CD4-positive, alpha-beta T cell treated with Interleukin-2 at 100 ng/mL for 4 hours (primary cell): ENCODE measurements at places on chromosomes 11 and 22.

DNA sequence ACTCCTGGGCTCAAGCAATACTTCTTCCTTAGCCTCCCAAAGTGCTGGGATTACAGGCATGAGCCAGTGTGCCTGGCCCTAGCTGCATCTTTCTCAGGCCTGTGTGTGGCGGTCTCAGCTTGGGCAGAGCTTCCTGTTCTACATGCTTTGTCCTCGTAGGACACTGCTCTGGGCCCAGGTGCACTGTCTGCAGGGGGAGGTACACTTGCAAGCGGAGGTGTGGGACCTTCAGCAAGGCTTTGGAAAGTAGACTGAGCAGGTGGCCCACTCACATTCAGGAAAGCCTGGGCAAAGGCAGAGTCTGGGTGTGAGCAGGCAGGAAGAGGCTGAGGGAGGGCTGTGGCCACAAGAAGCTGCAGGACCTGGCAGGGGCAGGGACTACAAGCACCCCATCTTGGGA is 33.6 kb upstream of the SUSD2 start:
- DNase-seq = no peak

- no peak for DNase-seq
These were observed 145.2 kb downstream of the DBX1 start for GRCh38 chr11:20015101-20015500.

- DNase-seq = no peak
These were observed 915 bp downstream of the FEZ1 start for GRCh38 chr11:125494974-125495725.

DNA sequence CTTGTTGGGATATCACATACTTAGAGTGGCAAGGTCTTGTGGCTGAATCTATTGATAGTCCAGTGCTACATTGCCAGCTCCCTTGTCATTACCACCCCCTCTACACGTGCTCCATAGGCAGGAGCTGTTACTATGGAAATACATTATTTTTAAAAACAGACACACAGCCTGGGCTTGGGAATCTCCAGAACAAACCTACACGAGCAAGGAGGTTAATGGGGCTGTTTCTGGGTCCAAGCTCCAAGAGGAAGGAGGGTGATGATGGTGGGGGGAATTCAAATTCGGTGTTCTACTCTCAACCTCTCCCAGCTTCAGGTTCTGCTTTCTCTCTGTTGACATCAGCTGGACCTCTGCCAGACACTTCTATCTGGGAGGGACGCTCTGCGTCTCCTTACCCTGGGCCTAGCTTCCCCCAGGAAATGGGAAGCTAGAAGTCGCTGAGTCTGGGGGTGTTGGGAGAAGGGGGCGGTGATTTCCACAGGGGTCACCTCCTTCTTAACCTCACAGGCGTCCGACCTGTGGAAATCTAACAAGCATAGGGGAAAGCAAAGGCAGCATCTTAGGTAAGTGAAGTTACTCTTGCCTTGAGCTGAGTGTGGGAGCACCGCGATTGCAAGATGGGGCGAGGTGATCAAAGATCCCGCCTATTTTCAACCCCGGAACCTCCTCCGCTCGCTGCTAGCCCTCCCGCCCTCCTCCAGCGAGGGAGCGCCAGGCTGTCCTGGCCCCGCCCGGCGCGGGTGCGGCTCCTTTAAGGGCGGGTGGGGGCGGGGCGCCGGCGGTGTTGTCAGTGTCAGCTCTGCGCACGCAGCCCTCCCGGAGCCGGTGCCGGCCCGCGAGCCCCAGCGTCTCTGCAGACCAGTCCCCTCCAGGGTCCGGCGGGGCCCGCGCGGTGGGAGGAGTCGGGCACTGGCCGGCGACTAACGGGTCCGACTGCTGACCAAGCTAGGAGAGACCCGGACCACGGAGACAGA is at the start of gene C2CD2L:
C2CD2L (plus strand) TSS at position 781 of the 974 bp plus-strand sequence. CDS start 398 bp downstream, outside the sequence.
- peak; percentile 89 for DNase-seq

DNA sequence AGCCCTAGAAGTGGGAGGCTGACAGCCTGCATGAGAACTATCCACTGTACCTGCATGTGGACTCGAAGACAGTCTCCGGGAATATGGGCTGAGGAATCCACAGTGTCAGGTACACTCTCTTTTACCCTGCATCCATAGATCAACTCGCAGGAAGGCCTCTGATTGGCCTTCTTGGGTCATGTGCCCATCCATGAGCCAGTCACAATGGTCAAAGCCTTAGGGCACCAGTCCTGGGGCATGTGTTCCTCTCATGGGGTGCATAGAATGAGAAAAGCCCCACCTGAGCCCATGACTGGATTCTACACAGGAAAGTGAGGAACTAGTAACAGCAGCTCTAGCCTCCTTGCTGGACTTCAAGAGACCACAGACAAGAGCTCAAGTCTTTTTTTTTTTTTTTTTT is 10.6 kb downstream of the ART1 start:
- no peak for DNase-seq

GRCh38 chr11:126495281-126496220 is 140.1 kb downstream of the ST3GAL4 start:
- DNase-seq = no peak

GRCh38 chr11:8096575-8096974 is 15.6 kb downstream of the TUB start:
- no peak for DNase-seq

DNA sequence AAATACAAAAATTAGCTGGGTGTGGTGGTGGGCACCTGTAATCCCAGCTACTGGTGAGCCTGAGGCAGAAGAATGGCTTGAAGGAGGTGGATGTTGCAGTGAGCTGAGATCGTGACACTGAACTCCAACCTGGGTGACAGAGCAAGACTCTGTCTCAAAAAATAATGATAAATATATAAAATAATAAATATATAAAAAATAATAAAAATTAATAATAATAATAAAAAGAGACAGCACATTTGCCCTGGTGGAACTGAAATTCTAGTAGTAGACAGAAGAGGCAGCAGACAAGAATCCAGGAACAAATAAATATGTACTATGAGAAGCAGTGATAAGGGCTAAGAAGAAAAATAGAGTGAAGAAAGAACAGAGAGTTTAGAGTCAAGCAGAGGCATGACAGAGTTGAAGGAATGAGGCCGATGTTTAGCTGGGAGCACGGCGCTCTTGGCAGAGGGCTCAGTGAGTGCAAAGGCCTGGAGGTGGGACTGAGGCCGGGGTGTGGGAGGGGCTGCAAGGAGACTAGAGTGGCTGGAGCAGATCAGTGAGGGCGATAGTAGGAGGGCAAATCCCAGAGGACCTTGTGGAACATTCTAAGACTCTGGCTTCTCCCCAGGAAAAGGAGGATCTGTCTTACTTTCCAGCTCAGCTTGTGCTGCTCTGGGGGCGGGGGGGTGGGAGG is 410.3 kb downstream of the MN1 start:
- no peak for DNase-seq

DNA sequence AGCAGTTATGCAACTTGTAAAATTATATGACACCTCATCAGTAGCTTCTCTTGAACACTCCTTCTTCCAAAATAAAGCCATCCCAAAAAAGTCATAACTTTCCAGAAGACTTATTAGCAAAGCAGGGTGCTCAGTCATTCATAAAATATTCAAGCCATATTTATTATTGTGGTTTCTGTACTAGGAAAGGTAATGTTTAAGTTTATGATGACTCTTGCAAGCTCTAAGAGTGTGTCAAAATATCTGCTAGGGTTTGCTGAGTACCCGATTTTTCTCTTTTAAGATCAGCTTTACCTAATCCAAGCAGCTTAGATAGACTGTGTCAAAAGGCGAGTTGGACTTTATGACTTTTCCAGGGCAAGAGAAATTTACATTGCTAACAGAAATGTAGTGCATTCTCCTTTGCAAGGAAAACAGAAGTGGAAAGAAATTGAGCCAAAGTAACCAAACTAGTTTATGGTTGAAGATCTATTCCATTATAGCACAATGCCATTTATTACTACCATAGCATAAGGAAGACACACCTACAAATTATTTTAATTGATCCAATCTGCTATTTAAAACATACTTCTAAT is 98.0 kb upstream of the SOX6 start:
- DNase-seq = no peak
